CD4-positive, alpha-beta memory T cell (primary cell): ENCODE measurements at places on chromosomes 5 and 9.

DNA sequence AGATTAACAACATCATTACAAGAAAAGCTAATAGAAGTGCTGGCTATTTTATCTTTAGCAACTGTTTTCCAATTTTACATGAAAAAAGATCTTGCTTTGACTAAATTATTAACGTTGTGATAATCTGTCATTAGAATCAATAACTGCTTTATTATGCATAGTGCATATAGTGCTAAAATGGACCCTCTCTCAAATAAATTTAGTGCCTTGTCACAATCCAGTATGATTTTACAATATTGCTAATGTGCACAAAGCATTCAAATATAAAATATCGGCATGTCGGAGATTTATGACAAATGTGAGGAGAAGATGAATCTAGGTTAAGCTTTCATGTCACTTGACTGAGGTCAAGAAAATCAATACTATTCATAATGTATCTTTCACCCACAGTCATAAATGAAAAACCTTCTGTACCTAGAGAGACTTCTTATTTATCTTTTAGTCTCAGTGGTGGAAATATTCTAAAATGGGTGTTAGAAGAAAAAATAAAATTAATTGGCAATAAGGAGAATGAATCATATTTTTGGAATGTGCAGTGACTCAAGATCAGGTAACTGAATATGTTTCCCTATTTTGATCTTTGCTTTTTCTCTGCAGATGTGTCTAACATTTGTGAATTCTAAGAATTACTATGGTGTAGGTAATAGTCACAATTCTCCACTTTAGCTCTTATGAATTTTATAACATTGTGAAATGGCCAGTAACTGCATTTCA, 672.9 kb upstream of the GRAMD2B start:
- DNase-seq, result no peak

DNA sequence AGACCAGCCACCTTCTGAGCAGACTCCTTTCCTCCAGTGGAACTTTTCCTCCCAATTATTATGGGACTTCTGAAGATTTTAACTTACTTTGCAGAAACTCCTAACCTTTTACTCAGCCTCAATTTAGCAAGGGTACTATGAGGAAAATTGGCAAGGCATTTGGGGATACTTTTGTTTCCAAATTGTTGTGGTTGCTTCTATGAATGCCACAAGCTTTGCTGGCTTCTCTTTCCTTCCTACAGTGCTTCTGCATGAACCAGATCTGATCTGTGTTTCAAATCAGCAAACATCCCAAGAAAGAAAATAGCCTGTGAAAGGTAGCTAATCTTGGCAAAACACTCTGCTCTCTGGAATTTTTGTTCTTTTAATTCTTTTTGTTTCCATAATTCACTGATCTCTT, 57.3 kb upstream of the TAF11L2 start:
- no peak for DNase-seq

GRCh38 chr9:96006961-96007360, 131.5 kb downstream of the ERCC6L2 start:
- no peak for DNase-seq

- no peak for DNase-seq
Measured at GRCh38 chr5:80941496-80941895, 18.7 kb upstream of the RASGRF2 start.

DNA sequence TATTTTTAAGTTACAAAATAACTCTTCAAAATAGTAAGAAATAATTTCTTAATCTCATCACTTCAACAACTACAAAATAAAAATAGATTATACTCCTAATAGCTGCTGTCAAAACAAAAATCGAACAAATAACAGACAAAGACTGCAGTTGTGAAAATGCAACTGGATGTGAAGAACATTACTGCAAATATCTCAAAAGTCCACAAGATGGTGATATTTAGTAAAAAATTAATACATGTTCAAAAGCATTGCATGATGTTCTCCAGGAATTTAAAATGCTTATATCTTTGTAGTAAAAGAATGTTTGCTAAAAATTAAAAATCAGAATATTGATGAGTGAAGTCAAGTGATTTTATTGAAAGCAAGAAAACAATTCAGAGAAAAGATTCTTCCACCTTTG, 66.2 kb downstream of the MPDZ start:
- no peak for DNase-seq
